Mesothelial cell of epicardium (in vitro differentiated cells): ENCODE measurements at places on chromosomes 1 and 21.

DNA sequence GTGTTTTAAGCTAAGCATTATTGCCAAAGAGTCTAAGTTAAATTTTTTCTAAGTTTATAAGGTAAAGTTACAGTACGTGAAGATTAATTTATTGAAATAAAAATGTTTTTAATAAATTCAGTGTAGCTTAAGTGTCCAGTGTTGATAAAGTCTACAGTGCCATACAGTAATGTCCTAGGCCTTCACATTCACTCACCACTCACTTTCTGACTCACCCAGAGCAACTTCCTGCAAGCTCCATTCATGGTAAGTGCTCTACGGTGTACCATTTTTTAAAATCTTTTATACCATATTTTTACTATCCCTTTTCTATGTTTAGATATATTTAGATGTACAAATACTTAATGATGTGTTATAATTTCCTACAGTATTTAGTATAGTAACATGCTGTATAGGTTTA is 173.2 kb downstream of the CACNA1E start:
- no peak for DNase-seq

DNA sequence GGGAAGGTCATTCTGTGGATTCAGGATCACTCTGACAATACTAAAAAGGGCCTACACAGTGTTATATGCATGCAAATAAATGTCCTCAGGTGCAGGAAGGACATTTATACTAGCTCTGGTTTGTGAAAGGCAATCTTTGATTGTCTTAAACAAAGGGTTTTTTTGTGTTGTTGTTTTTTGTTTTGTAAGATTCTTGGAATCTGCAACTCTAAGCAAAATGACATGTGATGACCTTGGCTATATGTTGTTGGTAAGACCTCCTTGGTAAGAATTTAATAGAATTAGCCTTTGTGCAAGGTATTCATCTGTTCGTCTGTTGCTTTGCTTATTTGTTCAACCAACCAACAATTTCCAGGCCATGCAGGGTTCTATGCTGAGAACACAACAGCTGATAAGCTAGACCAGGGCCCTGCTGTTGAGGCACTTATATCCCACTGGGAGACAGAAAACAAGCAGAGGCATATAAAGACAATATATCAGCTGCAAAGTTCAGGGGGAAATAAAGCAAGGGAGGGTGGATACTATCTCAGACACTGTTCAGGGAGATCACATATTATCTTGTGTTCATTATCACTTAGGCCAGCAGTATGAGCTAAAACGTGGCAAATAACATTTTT is 60.3 kb downstream of the FH start:
- no peak for DNase-seq

DNA sequence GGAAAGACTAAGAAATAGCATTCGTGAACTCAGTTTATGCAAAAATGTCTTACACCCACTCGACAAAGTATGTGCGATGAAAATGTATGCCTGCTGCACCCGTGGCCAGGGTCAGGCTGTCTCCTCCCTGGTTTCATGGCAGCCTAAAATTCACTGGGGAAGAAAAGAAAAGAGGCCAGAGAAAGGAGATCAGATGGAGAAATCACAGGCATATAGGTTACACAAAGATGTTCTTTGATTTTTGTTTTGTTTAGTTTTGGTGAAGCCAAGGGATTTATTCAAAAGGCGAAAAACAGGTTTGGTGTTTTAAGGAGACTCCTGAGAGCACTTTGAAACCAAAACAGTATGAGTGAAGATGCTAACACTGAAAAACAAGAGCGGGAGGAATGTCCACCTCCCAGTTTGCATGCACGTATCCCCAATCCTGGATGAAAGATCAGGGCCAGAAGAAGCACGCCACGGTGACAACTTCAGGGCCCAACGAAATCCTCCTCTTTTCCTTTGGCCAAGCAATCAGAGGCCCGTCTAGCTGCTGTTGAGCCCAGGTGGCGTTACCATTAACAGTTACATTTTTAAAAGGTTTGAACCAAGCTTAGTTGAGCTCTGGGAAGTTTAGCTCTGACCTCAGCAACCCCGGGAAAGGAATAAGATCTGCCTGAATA is 992 bp upstream of the SSX2IP start:
- no peak for DNase-seq

DNA sequence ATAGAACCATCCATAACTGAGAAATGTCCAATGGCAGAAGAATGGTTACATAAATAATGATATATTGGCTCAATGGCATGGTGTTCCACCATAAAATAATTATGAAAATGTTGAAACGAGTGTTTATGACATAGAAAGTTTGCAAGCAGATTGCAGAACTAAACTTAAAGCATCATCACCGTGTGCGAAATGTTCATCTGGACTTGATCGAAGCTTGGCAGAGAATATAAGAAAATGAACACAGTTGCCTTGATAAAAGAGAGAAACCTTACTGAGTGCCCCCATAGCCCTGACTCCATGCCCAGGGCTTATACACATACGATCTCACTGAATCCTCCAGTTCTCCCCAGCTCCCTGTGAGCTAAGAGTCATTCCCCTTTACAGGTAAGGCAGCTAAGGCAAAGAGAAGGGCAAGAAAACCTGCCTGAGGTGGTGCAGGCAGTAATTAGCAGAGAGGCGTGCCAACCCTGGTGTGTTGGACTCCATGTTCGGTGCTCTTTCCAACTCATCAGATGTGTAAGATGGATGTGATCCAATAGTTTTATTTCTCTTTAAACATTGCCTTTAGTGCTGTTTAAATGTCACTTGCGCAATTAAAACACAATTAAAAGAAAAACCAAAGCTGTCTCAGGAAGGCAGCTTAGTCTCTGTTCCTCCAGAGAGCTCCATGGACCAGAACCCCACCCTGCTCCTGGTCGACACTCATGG is 21.8 kb upstream of the SPOCD1 start:
- no peak for DNase-seq

GRCh38 chr1:11045428-11046269 is 1.4 kb downstream of the MASP2 start:
- DNase-seq: no peak

DNA sequence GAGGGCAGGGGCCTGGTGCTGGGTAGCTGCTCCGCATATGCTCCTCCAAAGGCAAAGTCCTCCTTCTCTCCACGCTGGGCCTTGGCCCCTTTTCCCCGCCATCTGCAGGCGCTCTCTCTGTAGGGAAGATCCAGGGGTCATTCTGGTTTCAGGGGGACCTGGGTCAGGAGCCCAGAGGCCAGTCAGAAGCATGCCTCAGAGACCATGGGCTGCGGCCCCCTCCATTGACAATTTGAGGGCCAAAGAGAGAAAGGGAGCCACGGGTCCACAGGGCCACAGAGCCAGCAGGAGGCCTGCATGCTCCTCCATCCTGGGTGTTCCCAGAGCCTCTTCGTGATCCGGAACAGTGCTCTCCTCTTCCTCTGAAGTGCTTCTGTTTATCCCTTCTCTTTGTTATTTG is 2.1 kb upstream of the CLDN19 start:
- no peak for DNase-seq

GRCh38 chr1:59128239-59128736 is 168.6 kb upstream of the FGGY start:
- DNase-seq: no peak

DNA sequence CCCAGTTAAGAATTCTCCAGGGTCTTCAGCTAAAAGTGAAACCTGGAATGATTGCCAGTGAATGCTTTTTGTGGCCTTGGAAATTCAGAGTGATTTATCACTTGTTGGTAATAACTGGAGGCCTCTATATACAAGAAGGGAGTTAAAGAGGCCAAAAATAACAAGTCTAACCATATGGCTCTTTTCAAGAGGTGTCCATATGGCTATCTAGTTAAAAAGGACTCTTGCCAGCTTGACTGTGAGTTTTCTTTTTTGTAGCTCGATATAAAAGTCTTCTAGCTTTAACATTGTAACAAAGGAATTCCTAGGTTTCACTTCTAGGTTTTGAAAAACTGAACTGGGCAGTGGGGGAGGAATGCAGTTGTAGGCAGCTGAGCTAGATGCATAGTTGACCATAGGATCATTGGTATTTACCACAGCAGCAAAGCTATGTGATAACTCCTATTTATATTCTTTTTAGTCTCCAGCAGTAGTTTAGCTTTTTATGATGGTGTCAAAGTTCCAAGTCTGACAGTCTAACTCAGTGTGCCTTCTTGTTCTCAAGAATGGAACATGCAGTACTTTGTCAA is 44.4 kb downstream of the CACHD1 start:
- no peak for DNase-seq

GRCh38 chr1:153553830-153554541 is 4.9 kb upstream of the S100A3 start:
- DNase-seq: no peak

GRCh38 chr1:54548389-54549044 is 489 bp downstream of the ACOT11 start:
- DNase-seq: no peak

DNA sequence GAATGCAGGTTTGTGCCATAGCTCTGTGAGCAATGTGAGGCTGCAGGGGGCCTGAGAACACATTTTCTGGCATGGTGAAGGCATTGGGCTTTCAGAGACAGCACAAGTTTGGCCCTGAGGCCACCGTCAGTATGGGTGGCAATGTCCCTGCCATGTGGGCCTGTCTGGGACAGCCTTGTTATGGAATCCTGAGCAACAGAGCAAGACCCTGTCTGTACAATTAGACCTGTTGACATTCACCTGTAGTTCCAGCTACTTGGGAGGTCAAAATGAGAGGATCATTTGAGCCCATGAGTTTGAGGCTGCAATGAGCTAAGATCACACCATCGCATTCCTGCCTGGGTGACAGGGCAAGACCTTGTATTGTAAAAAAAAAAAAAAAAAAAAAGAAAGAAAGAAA is 35.6 kb downstream of the PRDM15 start:
- no peak for DNase-seq

- no peak for DNase-seq
Observed at GRCh38 chr1:246455476-246455875, 51.6 kb downstream of the SMYD3 start.

- DNase-seq: no peak
Observed at GRCh38 chr1:27545876-27546275, 55.9 kb upstream of the WASF2 start.
